ENCODE measurements at places on chromosomes 1 and 21.

GRCh38 chr1:236491469-236492136, 32.2 kb upstream of the LGALS8 start:
- DNase-seq: no peak

DNA sequence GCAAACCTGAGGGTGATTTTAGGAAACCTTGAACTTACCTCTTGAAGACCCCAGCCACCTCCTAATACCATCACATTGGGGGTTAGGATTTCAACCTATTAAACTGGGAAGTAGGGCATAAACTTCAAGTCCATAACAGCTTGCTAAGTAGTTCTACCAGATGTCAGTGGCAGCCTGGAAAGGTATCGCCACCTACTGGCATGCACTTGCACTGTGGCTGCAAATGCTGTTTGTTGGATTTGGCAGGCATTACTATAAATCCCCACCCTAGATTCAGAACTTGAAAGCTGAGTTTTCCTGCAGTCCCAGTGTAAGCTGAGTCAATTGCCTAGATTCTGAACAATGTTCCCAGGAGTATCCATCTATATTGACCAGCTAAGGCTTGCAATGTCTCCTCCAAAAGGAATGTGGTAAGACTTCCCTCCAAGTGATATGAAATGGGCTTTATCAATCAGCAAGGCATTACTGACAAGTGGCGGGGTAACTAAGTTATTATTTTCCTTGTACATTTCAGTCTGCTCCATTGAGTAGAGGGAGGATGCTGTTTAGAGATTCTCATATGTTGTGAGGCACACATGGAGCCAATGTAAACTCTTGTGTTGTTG, 474.5 kb downstream of the PTPRC start:
- DNase-seq: peak; percentile 65

DNA sequence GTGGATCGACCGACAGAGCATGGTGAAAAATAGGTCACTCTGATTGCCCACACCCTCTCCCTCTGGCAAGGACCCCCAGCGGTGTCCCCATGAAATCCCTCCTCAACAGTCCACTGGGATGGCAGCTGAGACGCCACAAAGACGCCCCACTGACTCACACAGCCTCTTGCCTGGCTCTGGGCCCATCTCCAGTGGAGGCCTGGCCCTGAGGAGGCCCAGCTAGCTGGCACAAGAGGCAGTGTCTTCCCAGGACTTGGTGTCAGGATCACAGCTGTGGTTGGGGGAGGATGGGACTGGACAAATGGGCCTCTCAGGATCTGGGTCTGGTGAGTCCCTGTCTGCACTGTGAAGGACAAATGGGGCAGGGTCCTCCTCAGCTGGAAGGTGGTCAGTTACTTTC, 4.6 kb downstream of the ALX3 start:
- DNase-seq: no peak

GRCh38 chr1:182974506-182975191, 21.7 kb upstream of the SHCBP1L start:
- DNase-seq: no peak

- DNase-seq: no peak
Observed at GRCh38 chr1:11882814-11883538, 24.2 kb upstream of the NPPB start.

DNA sequence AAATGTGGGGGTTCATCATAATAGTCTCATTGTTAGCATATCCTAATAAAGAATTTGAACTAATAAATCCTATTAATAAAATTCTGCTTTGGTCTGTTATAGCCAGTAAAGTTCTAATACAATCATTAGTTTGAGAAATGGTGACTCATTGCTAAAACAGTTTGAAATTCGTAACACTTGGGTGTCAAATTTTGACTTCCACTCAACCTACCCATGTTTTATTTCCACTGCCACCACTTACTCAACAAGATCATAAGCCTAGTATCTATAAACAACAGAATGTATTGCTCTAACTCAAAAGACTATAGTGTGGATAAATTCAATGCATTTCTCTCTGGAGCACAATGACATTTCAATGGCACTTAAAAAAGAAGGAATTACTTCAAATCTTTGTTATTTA, 29.1 kb downstream of the LGALS8 start:
- no peak for DNase-seq

DNA sequence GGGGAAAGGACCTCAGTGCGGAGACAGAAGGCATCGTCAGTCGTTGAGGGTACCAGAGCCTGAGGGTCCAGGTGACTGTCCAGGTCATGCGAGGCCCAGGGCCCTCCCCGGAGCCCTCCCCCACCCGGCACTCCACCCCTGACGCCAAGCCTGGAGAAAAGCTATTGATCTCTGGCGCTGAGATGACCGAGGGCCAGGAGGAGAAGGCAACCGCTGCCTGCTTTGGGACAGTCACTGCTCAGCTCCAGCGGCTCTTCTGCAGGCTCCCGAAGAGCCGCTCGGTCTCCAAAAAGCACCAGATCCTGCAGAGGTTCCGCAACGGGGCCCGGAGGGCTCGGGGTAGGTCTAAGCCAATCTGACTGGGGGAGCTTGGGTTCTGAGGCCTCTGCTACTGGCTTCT, 10.9 kb downstream of the RASSF5 start:
- DNase-seq: no peak

DNA sequence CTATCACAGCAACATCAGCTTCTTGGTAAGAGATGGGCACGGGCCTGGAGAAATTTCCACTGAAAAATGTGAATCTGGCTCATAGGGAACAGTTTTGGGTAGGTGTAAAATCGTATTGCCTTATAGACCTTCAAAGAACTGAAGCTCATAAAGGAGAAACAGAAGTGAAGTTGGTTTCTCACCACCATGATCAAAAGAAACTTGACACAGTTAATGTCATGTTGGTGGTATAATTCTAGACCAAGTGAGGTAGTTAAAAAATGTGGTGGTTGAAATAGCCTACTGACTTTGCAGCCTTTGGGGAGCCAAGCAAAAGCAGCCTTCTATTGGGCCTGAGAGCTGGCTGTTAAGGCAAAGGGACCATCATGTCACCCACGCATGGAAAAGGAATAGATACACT, 8.9 kb downstream of the CD1D start:
- no peak for DNase-seq

DNA sequence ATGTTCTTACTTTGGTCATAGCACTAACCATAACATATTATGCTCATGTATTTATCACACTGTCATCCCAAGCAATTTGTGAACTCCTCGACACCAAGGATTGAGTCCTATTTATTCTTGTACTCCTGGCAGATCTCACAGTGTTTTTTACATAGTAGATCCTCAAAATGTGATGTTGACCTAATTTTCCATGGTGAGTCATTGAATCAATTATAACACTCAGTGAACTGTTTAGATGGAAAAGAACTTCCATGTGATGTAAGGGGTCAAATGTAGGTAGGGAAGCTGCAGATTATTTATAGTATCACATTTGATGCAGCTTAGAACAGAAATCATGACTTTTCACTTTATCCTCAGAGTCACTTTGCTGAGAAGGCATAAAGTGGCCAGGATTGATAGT, 281.9 kb upstream of the ADAMTS5 start:
- no peak for DNase-seq

GRCh38 chr1:67211589-67212563, 45.6 kb downstream of the IL23R start:
- peak; percentile 66 for DNase-seq

Measured in CD4-positive, alpha-beta T cell treated with Interleukin-17A for 1 hour (primary cell).